ENCODE measurements at places on chromosomes 5 and 9. TPM values are rescaled to one million over a fixed set of nuclear protein-coding genes. Genes with fewer than 3 reads are reported as not detected.

DNA sequence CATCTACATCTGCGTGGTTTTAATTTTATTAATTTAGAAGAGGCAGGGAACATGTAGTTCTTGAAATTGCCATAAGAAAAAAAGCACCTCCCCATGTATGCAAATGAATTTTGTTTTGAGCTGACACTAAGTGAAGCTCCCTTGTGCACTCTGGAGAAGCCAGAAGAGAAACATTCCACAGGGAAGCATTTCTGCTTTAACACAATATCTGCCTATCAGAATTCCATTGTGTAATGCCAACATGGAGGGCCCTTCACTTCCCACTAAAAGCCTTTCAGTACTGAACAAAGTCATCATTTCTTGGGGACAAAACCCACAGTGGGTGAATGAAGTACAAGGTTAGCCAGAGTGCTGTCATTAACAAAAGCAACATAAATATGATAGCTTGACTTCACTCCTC, 59.7 kb downstream of the PRELID2 start:
- no peak for DNase-seq

- no peak for DNase-seq
These were observed 9.6 kb upstream of the KIF27 start for GRCh38 chr9:83930881-83931280.

DNA sequence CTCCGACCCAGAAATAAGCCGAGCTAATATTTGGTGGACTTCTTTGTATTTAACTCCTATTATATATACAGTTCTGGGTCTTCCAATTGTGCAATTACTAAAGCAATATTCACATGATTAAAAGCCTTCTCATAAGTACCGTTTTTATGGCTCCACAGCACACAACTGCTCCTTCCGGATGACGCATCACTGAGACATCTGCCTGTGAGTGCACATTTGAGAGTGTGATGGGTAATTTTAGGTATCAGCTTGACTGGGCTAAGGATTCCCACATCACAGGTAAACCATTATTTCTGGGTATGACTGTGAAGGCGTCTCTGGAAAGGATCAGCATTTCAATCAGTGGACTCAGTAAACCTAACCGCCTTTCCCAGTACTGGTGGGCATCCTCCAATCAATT, 77.5 kb upstream of the SYK start:
- no peak for DNase-seq

GRCh38 chr5:118552146-118552545, 436.2 kb downstream of the DTWD2 start:
- DNase-seq, result no peak

- no peak for DNase-seq
These were observed 10.5 kb upstream of the SMIM32 start for GRCh38 chr5:136203303-136203922.

DNA sequence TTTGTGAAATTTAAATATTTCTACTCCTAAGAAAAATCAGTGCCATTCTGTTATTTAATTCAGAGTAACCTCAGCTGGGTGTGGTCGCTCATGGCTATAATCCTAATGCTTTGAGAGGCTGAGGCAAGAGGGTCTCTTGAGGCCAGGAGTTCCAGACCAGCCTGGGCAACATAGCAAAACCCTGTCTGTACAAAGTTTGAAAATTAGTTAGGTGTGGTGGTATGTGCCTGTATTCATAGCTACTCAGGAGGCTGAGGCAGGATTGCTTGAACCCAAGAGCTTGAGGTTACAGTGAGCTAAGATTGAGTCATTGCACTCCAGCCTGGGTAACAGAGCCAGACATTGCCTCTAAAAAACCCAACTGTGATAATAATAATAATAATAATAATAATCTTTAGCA, 44.8 kb upstream of the CNTLN start:
- DNase-seq, result no peak

- DNase-seq, result no peak
These were observed 17.5 kb downstream of the ARL15 start for GRCh38 chr5:54292866-54293265.

GRCh38 chr9:129676975-129677374, 11.5 kb downstream of the PRRX2 start:
- no peak for DNase-seq

DNA sequence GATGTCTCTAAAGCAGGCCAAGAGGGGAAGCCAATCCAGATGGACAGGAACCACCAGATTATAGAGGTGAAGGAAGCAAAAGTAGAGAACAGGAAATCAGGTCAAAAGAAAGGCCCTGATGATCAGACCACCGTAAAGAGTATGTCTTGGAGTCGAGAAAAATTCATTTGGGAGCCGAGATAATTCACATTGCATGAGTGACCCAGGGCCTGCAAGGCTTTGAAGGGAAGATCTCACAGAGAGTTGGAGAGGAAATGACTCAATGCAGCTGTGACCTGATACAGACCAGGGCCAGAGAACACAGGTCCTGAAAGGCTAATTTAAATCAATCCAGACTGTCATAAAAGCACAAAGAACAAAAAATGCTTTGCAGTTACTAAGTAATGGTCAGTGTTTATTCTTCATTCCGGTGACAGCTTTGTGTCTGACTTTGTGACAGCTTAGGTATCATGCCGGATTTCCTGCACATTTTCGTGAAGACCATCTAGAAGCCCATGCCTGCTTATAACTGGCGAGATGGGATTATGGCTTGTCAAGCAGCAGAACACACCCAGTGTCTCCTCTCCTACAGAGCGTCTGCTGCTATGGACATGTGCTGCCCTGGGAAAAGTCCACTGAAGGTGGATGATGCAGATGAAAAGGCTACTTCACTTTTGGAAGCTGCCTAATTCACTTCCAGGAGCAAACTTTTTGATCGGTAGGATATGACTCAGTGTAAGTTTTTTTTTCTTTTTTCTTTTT, 5.8 kb upstream of the ACTBL2 start:
- no peak for DNase-seq

DNA sequence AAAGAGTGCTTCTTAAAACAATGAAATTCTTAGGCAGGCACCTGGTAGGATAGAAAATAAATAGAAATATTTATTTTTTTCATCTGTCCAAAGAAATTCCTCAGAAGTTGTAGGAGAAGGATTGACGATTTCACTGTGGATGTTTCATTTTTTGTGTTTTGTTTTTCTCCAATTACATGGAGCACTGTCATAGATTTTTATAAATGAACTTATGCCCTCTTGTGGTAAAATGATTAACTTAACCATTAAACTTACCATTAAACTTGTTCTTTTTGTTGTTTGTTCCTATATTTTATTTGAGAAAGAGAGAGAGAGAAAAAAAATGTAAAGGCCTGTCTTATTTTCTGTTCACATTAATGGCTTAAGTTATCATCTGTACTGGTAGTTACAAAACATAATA, 339.2 kb downstream of the PRR16 start:
- no peak for DNase-seq

DNA sequence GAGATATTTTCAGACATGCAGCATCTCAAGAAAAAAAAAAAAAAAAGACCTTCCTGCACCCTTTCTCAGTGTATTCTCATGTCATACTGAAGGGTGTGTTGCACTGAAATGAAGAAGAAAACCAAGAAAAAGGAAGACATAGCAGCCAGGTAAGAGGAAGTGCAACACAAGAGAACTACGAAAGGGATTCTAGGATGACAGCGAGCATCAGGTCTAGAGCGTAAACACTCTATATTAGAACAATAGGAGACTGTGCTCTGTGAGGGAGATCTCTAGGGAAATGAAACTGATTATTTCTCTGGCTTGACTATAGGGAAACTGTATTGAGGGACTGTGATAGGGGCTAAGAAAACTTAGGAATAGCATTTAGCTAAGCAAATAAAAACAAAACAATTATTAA, 30.0 kb downstream of the BTF3 start:
- DNase-seq, result no peak

DNA sequence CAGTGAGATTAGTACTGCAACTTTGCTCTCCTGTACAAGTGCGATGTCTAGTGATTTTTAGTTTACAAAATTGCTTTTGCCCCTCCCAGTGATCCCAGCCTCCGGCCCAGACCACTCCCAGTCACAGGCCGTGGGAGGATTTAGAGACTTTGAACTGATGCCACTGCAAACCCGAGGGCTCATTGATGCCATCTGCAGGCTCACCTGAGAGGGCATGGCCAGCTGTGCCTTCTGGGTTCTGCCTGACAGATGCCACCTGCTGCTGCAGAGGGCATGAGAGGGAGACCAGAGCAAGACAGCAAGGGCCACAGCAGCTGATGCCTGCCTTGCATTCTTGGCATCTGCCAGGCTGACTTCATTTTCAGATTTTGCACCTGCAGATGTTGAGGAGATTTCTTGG, 593.8 kb downstream of the CDK5RAP2 start:
- no peak for DNase-seq

GRCh38 chr5:2011481-2012411, 129.0 kb upstream of the IRX4 start:
- DNase-seq, result no peak

GRCh38 chr9:86818636-86819035, 128.7 kb downstream of the GAS1 start:
- no peak for DNase-seq

DNA sequence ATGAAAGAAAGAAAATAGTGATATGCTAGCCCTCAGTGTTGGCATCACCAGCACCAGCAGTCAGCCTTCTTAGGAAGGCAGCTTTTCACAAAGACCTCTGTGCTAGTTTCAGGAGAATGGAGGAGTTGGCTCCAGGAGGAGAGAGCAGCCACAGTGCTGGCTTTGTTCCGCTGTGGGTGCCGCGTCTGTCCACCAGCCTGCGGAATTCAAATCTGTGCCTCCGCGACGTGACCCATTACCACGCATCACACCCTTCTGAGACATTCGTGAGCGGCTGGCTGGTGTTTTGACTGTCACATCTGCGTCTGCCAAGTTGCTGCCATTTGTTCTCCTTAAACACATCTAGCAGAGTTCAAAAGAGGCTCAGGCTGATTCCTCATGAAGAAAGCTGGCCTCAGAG, 34.4 kb downstream of the SNX18 start:
- no peak for DNase-seq

DNA sequence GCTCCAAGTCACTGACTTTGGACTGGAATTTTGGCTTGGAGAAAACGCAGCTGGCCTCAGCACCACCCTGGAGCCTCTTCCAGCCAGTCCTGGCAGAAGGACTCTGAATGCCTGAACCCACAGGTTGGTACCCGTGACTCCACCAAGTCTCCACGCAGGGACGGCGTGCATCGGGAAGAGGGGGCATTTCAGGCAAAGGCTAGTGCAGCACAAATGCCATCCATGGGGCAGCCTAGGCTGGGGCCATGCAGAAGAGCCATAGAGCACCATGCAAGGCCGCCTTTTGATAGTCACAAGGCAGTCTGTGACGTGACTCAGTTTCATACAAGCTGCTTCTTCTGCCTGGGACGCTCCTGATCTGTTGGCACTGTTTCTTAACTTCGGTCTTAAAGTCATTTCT, 28.0 kb downstream of the GDNF start:
- no peak for DNase-seq

- no peak for DNase-seq
These were observed 37.0 kb upstream of the IL7R start for GRCh38 chr5:35819668-35820067.

- DNase-seq, result no peak
These were observed 49.1 kb upstream of the GADD45G start for GRCh38 chr9:89555451-89556375.

DNA sequence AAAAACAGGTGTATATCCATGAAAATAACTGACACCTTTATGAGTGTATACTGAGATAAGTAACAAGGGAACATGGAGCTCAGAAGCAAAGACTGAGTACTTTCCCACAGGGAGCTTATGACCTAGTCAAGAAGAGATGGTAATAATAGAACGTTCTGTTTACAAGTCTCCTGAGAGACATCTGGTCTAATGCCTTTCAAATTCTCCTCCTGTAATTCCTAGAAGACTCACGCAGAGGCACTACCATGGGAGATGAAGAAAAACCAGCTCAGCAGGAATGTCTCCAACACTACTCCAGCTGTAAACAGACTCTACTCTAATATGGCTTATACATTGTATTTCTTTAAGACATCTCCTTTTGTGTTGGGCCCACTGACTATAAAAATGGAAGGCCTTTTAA, 503.6 kb upstream of the TUSC1 start:
- DNase-seq, result no peak

DNA sequence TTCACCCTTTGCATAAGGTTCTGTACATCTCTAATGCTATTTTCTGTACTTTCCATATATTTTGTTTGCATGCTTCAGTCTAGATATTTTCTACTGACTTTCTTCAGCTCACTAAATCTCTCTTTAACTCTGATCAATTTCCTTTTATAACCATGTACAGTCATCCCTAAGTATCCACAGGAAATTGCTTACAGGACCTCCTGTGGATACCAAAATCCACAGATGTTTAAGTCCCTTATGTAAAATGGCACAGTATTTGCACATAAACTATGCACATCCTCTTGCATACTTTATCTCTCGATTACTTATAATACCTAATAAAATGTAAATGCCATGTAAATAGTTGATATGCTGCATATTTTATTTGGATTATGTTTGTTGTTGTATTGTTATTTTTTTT, 442.1 kb downstream of the TLE4 start:
- no peak for DNase-seq

GRCh38 chr5:135878156-135878620, 17.5 kb downstream of the IL9 start:
- no peak for DNase-seq

- DNase-seq, result peak; percentile 96
These were observed 53.4 kb downstream of the TENT4A start for GRCh38 chr5:6766604-6767093.

DNA sequence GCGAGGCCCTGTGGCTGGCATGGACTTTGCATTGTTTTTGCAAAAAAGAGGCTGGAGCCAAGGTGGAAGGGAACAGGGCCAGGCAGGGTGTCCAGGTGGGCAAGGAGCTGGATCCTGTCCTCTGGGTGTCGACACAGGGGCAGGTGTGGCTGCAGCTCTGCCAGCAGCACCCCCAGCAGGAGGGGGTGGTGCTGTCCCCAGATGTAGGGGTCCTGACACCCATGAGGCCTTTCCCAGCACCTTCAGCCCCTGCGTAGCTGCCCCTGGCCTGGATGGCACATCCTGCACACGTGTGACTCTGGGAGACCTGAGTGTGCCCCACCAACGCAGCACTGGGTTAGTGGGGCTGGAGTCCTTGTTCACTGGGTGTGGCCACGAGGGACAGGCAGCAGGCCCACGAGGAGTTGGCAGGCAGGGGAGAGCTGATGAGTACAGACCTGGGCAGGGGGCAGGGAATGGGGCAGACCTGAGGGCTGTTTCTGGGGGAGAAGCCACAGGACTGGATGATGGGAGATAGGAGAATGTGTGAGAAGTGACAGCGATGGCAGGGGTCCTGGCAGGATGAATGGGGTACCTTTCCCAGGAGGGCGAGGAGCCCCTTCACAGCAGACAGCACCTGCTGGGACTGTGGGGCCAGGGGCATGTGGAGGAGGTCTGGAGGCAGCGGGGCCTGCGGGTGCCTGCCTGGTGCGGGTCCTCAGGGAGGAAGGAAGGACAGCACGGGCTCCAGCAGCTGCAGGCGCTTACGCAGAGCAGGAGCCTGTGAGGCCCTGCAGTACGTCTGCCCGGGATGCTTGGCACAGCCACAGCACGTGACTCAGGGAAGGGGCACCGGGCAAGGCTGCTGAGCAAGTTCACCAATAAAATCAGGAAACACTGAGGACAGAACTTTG, 3.6 kb upstream of the RASGEF1C start:
- no peak for DNase-seq

FOXI1 gene
- polyA plus RNA-seq, result not detected

PHF24 gene
- polyA plus RNA-seq, result not detected

SLC36A2 gene
- polyA plus RNA-seq, result not detected

PCDHGA2 gene
- polyA plus RNA-seq, result 0.78 TPM

ATG10 gene
- polyA plus RNA-seq, result 19.7 TPM

OTULINL gene
- 2.4 TPM for polyA plus RNA-seq

PAEP gene
- not detected for polyA plus RNA-seq

CMYA5 gene
- polyA plus RNA-seq, result 0.13 TPM
